ENCODE measurements at places on chromosomes 13 and 19. TPM values are rescaled to one million over a fixed set of nuclear protein-coding genes. Genes with fewer than 3 reads are reported as not detected.

The ZNF534 gene
- 0.22 TPM for total RNA-seq

The C1QTNF9B gene
- not detected for total RNA-seq

The KLHL1 gene
- total RNA-seq, result 0.33 TPM

DNA sequence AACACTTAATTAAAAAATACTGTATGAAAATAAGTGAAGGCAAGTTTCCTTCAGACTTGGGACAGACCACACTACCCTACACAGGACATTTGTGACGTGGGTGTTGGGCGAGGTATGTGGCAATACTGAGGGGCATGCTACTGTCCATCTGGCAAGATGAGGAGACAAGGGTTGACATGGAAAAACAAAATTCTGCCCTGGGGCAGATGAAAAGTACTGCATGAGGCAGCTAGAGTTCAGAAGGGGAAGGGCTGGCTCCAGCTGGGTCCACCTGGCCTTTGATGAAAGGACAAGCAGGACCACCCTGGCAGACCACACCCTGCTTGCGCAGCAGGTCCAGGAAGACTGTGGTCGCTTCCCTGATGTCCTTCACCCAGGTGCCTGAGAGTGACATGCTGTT is 43.2 kb downstream of the LATS2 start:
- no peaks in the 10 kb centered on the region for H3K27me3 ChIP-seq
- H3K36me3 ChIP-seq, result peaks cover 1% of the 10 kb centered on the region
- DNase-seq, result no peak
- H3K4me1 ChIP-seq, result peaks cover 23% of the 10 kb centered on the region
- no peak overlapping the region for H3K4me3 ChIP-seq

The UGGT2 gene
- 45.1 TPM for total RNA-seq

The NRTN gene
- total RNA-seq, result 2.1 TPM

- no peak for DNase-seq
- H3K27ac ChIP-seq, result no peak overlapping the region
- H3K4me3 ChIP-seq, result no peak overlapping the region
- no peaks in the 10 kb centered on the region for H3K36me3 ChIP-seq
These were observed 244.5 kb downstream of the EFNB2 start for GRCh38 chr13:106291006-106291405.

The KIR3DL2 gene
- total RNA-seq, result not detected

The UBE2L5 gene
- not detected for total RNA-seq

The PSG1 gene
- total RNA-seq, result not detected

- no peak overlapping the region for H3K27ac ChIP-seq
- no peak for DNase-seq
- peaks cover 9% of the 10 kb centered on the region for H3K27me3 ChIP-seq
- no peak overlapping the region for H3K4me3 ChIP-seq
- H3K4me1 ChIP-seq, result no peaks in the 10 kb centered on the region
These were observed 12.2 kb upstream of the TM9SF2 start for GRCh38 chr13:99489028-99489427.

The KIRREL2 gene
- total RNA-seq, result 97.5 TPM

GRCh38 chr13:102020611-102021216 is 381.1 kb downstream of the FGF14 start:
- H3K27ac ChIP-seq, result no peak overlapping the region
- no peak overlapping the region for H3K4me3 ChIP-seq
- no peaks in the 10 kb centered on the region for H3K27me3 ChIP-seq
- no peak for DNase-seq
- H3K4me1 ChIP-seq, result no peaks in the 10 kb centered on the region

GRCh38 chr13:28684257-28684656 is 25.3 kb downstream of the POMP start:
- H3K4me3 ChIP-seq, result no peak overlapping the region
- no peaks in the 10 kb centered on the region for H3K4me1 ChIP-seq
- no peak for DNase-seq
- peaks cover 3% of the 10 kb centered on the region for H3K27me3 ChIP-seq

DNA sequence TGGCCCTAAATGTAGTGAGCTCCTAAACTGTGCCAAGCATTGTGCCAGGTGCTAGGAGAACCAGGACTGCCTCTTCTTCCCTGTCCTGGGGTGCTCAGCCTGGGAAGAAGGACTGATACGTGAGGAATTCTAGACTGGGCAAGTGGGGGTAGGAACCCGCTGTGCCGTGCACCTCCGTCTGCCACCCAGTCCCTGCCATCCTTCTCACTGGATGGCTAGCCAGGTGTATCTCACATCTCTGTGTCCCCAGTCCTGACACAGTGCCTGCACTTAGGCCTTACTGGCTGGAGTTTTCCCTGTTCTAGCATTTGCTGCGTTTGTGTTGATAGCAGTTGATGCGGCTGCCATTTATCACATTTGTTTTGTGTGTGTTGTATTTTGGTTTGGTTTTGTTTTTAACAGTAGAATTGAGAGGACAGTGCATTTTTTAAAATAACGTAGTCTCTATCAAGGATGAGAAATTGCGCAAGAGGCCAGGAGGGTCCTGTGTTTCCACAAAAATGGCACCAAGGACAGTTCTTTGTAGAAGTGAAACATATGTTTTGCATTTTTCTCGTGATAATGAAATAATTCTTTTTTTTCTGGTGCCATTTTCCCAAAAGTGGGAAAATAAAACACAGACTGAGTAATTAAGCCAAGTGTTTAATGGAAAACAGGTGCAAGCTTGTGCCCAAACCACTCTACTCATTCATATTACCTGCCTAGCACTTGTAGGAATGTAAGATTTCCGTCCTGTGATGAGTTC is 4.7 kb upstream of the GPR183 start:
- no peak for DNase-seq
- peaks cover 19% of the 10 kb centered on the region for H3K4me1 ChIP-seq
- no peak overlapping the region for H3K27ac ChIP-seq
- peaks cover 20% of the 10 kb centered on the region for H3K36me3 ChIP-seq
- H3K27me3 ChIP-seq, result no peaks in the 10 kb centered on the region
- H3K4me3 ChIP-seq, result no peak overlapping the region

- H3K36me3 ChIP-seq, result no peaks in the 10 kb centered on the region
- H3K4me1 ChIP-seq, result no peaks in the 10 kb centered on the region
- no peak overlapping the region for H3K27ac ChIP-seq
- peaks cover 3% of the 10 kb centered on the region for H3K27me3 ChIP-seq
- no peak overlapping the region for H3K4me3 ChIP-seq
- DNase-seq, result no peak
These were observed 336.3 kb downstream of the HS6ST3 start for GRCh38 chr13:96426167-96426566.

DNA sequence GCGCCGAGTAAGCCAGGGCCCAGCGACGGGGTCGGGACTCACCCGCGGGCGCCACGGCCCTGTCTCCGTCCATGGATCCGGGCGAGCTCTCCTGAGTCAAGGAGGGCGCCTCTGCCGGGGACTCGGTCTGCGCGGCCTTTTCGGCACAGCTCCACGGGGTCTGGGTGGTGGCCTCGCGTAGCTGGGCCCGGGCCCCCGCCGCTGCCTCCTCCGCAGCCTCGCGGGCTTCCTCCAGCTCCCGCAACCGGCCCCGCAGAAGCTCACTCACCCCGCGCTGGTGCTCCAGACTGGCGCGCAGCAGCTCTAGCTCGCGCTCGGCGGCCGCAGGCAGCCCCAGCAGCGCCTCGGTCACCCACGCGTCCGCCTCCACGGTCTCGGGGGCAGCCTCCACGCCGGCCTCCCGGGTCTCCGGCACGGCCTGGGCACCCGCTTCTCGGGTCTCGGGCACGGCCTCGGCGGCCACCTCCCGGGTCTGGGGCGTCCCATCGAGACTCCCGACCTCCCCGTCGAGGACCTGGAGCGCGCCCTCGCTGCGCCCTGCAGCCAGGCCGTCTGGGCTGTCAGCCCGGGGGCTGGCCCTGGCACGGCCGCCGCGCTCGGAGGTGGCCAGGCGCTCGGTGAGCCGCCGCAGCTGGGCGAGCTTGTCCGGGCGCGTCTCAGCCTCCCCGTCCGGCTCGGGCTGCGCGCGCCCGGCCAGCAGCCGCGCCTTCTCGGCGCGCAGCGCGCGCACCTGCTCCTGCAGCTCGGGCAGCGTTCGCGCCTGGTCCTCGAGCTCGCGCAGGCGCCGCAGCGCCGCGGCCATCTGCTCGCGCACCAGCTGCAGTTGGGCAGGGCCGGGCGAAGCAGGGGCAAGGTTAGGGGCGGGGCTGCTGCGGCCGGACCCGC is 8.4 kb downstream of the KANK3 start:
- no peak overlapping the region for H3K4me3 ChIP-seq
- no peaks in the 10 kb centered on the region for H3K4me1 ChIP-seq
- peaks cover 60% of the 10 kb centered on the region for H3K27me3 ChIP-seq
- peak; percentile 53 for DNase-seq

GRCh38 chr13:32334671-32335070 is 19.4 kb downstream of the BRCA2 start:
- H3K27me3 ChIP-seq, result no peaks in the 10 kb centered on the region
- DNase-seq, result no peak
- no peak overlapping the region for H3K27ac ChIP-seq
- no peak overlapping the region for H3K4me3 ChIP-seq
- H3K36me3 ChIP-seq, result peaks cover 30% of the 10 kb centered on the region

- no peak overlapping the region for H3K27ac ChIP-seq
- H3K36me3 ChIP-seq, result no peaks in the 10 kb centered on the region
- H3K27me3 ChIP-seq, result no peaks in the 10 kb centered on the region
- H3K4me1 ChIP-seq, result no peaks in the 10 kb centered on the region
These were observed 122.9 kb upstream of the MAB21L1 start for GRCh38 chr13:35599384-35599783.

GRCh38 chr13:20258208-20258962 is 26.3 kb upstream of the GJB6 start:
- peaks cover under 1% of the 10 kb centered on the region for H3K4me1 ChIP-seq
- H3K4me3 ChIP-seq, result no peak overlapping the region
- no peaks in the 10 kb centered on the region for H3K36me3 ChIP-seq
- peaks cover 11% of the 10 kb centered on the region for H3K27me3 ChIP-seq
- DNase-seq, result no peak

The LILRB4 gene
- total RNA-seq, result not detected

GRCh38 chr19:50669302-50670101 is 20.3 kb downstream of the C19orf81 start:
- no peaks in the 10 kb centered on the region for H3K36me3 ChIP-seq
- peaks cover 60% of the 10 kb centered on the region for H3K27me3 ChIP-seq
- no peak for DNase-seq
- no peak overlapping the region for H3K4me3 ChIP-seq

DNA sequence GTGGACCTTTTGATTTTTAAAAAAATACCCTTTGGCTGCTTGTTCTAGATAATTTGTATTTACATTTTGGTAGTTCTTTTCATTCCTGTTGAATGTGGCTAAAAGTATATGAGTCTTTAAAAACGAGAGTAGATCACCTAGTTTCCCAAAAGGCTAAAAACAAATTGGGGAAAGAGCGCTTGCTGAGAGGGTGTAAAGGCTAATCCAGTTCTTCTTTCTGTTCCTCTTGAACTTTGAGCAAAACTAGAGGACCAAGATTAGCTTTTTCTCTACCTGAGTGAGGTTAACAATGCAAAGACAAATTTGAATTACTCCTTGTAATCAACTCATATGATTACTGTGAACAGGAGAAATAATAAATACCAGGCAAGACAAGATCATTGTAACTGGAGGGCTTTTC is 2513.2 kb downstream of the PCDH9 start:
- H3K36me3 ChIP-seq, result no peaks in the 10 kb centered on the region
- peaks cover 6% of the 10 kb centered on the region for H3K4me1 ChIP-seq
- no peak overlapping the region for H3K27ac ChIP-seq
- H3K27me3 ChIP-seq, result no peaks in the 10 kb centered on the region

The OR10H1 gene
- total RNA-seq, result not detected

The AMER2 gene
- 0.07 TPM for total RNA-seq

The ADGRE3 gene
- total RNA-seq, result not detected
